ENCODE measurements at places on chromosomes 2 and 18.

DNA sequence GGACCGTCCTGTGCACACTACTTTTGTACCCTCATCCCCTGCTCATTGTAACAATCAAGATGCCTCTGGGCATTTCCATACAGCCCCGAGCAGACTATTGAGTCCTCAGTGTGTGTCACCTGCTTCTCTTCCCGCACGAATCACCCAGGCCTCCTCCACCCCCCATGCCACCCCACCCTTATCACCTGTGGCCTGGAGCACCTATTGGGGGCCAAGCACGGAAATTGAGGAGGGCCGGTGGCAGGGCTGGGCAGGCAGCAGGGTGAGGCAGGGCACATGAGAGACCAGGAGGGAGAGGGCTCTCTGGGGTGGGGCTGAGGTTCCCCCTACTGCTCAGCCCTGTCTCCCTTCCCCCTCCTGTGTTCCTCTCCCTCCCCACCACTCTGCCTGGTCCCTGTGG, 4.3 kb upstream of the NIFK start:
- no peak for DNase-seq

DNA sequence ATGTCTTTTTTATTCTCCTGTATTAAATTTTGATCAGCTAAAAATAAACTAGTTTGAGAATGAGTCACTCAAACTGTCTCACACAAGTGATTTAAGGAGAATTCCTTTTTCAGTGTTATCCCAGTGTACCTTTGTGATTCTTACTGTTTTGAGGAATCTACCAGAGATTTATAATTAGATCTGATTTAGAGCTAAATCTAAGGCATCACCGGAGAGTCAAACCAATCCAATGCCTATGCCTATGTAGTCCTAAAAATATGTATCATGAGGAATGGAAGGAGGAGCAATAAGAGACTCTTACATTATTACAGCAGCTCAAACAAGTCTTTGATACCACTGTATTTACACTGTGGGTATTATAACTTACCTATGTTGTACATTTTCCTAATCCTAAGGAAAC, 63.4 kb upstream of the CYP20A1 start:
- no peak for DNase-seq

- no peak for DNase-seq
Observed at GRCh38 chr2:186399082-186399644, 86.9 kb upstream of the ZC3H15 start.

DNA sequence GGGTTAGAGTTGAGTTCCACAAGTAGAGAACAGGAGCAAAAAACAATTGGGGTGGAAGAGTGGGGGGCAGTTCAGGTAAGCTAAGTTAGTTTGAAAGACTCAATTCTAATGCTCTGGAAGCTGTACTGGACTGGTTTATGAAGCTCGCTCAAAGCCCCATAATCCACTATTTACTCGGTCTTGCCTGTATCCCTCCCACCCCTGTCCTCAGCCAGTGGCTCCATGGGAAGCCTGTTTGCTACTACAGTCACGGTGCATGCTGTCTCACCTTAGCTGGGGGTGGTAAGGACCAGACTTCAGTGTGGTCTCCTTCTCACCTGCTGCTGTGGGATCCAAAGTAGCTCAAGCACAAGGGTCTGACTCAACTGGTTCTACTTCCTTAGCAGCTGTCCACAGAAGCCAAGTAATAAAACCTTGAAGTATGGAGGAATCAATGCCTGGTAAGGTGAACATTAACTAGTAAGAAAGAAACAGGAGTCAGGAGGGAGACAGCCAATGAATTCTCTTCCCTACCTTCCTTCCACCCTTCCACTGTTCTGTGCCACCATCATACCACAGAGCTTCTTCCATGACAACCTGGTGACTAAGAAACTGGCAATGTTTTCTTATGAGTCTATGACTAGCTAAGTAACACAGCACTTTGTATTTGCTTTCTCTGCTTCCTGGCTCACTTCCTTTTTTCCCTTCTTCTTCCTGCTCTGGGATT, 230.8 kb downstream of the SRBD1 start:
- DNase-seq, result no peak

- DNase-seq, result no peak
Observed at GRCh38 chr2:44947028-44947375, 5.5 kb downstream of the SIX3 start.

DNA sequence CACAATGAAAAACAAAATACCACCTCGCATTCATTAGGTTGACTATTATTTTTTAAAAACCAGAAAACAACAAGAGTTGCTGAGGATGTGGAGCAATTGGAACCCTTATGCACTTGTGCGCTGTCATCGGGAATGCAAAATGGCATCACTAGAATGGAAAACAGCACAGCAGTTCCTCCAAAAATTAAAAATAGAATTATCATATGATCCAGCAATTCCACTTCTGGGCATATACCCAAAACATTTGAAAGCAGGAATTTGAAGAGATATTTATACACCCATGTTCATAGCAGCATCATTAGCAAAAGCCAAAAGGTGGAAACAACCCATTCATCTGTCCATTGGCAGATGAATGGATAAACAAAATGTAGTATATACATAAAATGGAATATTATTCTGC, 11.9 kb upstream of the NMUR1 start:
- DNase-seq, result no peak

Measured in AML-193 (cell line).